ENCODE measurements at places on chromosomes 13 and 19.

GRCh38 chr19:42658076-42658475 lies 63.4 kb upstream of the CEACAM8 start:
- DNase-seq, result no peak

GRCh38 chr13:47109028-47109427 lies 212.2 kb upstream of the HTR2A start:
- no peak for DNase-seq

GRCh38 chr13:30404207-30404606 lies 18.1 kb upstream of the UBE2L5 start:
- no peak for DNase-seq

GRCh38 chr13:81171065-81171647 lies 830.2 kb upstream of the SPRY2 start:
- DNase-seq, result no peak

GRCh38 chr13:24129914-24130774 lies 30.4 kb upstream of the SPATA13 start:
- no peak for DNase-seq

DNA sequence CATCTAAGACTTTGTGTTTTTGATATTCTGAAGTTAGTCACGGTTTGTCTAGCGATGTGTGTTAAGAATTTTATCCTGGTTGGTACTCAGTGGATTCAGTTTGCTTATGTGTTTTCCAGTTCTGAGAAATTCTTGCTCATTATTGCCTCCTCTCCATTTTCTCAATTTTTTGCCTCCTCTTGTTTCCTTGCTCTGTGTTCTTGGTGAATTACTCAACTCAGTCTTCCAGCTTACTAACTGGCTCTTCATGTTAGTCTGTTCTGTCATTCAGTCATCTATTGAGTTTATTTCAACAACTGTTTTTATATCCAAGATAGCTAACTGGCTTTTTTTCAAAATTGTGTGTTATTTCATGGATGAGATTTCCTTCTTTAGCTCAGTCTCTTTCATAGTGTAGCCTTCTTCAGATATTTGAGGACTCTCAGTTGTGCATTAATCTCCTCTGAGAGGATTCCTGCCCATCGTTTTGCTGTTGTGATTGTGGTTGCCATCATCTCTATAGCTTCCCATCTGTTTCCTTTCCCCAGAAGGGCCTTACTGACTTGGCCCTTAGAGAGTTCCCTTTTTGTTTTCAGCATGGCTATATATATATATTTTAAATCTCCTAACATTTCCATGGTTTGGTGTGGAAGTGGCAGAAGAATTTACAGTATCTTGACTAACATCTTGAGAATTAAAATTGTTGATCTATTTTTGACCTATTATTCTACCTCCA lies 6.2 kb downstream of the SETDB2 start:
- no peak for DNase-seq

DNA sequence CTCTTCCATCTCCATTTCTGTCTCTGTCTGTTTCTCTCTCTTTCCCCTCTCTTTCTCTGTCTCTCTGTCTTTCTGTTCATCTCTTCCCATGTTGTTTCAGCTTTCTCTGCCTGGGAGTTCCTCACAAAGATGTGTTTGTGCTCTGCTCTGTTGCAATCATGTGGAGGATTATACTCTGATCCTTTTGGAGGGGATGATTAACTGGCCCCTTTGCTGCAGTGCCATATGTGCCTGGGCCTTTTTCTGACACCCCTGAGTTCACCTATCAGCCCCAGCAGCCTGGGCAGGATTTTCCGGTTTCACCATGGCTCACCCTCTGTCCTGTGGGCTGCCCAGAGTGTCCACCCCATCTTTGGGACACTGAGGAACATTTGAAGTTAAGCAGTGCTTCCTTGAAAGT lies 9.0 kb upstream of the TEX26 start:
- DNase-seq, result no peak

DNA sequence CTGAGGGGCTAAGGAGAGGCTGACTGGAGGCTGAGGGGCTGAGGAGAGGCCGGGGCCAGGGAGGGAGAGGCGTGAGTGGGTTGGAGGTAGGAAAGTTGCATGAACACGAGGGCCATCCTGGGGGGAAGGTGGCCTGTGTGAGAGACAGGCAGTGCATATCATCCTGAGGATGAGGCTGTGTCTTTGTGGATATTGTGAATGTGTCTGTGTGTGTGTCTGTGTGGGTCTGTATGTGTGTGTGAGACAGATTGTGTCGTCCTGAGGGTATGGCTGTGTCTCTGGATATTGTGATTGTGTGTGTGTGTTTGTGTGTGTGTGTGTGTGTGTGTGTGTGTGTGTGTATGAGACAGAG lies 422 bp downstream of the ZNF71 start:
- no peak for DNase-seq

DNA sequence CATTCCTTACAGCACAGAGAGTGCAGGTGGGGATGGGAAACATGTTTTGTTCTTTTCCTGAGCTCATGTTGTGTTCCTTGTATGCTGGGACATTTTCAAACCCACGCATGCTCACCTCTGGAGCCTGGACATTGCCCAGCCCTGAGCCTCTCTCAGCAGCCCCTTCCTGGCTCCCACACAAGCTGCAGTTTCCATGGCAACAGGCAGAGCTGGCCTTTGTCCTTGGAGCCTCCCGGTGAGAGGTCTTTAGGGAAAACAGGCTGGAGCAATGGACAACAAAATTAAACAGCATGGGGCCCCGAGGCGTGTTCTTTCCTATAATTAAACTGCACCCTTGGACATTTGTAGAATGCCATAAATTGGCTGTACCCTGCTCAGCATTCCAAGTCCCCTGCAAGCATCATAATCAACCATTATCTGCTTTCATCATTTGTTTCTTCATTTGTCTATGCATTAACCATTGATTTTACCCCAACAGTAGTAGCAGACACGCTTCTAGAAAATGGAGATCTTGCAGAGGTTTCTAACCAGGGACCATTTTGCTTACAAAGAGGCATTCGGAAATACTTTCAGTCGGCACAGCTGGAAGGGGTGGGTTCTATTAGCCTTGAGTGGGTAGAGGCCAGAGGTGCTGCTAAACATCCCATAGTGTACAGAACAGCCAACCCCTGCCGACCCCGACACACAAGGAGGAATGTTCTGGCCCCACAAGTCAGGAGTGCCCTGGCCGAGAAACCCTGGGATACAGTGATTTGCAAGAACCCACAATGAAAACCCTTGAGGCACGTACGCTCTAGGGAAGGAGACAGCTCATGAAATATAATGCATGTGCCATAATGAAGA lies 133.4 kb upstream of the PEG3 start:
- no peak for DNase-seq

DNA sequence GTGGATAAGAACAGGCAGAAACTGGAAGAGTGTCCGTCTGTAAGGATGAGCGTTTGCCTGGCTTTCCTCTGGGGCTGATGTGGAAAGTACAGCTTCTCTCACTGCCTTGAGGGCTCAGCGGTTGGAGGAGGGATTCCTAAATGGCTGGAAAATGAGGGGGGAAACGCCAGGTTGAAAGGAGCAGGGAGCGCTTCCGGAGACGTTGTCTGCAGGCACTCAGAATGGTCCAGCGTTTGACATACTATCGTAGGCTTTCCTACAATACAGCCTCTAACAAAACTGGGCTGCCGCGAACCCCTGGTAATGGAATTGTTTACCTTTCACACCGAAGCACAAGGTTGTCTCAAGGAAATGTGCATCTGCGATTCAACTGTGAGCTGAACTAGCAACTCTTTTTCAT lies 39.9 kb downstream of the MRPL57 start:
- DNase-seq, result no peak

DNA sequence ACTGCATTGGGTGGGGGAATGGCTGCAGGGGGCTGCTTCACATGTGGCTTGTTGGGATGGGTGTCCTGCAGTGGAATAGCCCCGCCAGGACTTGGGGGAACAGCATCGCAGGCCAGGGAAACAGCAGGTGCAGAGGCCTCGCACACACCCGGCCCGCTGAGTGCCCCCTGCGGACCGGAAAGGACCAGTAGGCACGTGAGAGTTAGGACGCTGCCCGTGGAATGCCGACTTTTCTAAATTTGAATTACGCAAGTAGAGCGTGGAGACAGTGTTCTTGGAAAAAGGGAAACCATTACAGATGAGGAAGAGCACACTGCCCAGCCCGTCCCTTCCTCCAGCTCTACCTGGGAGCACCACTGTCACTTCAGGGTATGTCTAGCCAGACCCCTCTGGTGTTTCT lies 11.5 kb downstream of the DNM2 start:
- DNase-seq, result no peak

- DNase-seq, result no peak
Measured at GRCh38 chr19:41876847-41877832, at the start of gene CD79A. CD79A (plus strand) TSS chr19:41877279; CDS start chr19:41877305, 26 bp downstream.

All from CD4-positive, alpha-beta T cell treated with Interleukin-12 subunit alpha and Interleukin-12 subunit beta, for 1 hour (primary cell).